ENCODE measurements at places on chromosomes 13 and 19.

DNA sequence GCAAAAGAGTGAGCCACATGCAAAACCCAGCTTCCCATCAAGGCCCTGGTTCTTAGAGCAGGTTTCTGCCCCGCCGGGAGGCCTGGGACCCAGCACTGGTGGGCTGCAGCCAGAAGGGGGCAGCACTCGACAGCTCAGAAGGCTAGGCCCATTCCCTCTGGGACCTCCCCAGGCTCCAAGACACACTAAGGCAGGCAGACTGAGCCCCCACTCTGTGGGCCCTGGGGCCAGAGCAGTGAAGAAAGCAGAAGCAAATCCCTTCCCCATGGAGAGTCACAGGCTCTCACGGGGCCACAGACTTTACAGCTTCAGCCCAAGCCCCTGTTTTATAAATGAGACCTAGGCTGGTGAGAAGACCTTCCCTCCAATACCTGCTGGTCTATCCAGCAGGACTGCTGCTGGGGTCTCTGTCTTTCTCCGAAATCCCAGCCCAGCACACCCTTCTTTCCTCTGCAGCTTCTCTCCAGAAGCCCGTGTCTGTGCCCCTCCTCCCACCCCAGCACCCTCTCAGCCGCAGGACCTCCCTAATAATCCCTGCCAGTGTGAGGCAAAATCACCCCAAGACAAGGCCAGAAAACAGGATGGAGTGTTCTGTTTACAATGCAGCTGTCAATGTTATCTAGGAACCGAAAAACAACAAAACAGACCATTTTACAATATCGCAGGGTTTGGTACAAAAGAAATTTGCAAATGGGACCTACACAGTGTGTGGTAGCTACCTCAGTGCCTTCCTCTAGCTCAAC, 109.3 kb downstream of the ABCC4 start:
- DNase-seq = peak; percentile 29

GRCh38 chr13:28640861-28641599, 17.9 kb upstream of the POMP start:
- no peak for DNase-seq

DNA sequence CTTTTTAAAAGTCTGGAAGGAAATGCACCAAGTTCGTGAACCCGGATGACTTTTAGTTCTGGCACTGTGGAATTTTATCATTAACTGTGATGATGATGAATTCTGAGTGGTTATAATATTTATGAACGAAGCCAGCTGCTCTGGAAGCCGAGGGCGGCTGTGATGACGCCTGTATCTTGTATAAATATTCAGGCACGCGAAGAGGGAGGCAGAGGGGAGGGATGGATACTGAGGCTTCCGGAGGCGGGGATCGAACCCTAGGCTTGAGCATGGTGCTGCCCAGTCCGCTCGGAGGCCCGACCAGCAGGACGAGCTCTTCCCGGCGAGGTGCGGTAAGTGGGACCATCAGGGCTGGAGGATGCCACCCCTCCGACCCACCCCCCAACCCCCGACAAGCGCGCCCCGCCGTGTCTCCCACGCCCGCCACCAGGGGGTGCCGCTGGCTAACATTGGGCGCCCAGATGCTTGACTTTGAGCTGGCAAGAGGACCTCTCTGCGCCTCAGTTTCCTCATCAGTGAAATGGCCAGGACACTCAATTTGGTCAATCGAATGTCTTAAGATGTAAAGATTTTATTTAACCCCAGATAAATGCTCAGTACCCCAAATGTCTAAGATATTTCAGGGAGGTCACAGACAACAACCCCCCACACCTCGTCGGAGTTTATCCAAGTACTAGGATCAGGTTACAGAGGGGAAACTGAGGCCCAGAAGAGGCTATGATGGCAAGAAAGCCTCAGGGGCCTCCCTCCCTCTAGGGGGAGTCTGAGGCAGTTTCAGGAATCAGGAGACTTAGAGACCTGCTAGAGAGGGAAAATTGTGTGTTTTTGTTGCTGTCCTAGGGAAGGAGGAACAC, 4.5 kb upstream of the RAB3A start:
- peak; percentile 46 for DNase-seq

GRCh38 chr19:45186509-45187334, 8.1 kb downstream of the BLOC1S3 start:
- DNase-seq = no peak

GRCh38 chr13:31556376-31556775, 182.9 kb upstream of the RXFP2 start:
- DNase-seq = no peak

- DNase-seq = no peak
These were observed at the start of gene URAD for GRCh38 chr13:27988520-27988919. URAD (minus strand) TSS chr13:27988693; CDS start chr13:27988637, 56 bp downstream.

DNA sequence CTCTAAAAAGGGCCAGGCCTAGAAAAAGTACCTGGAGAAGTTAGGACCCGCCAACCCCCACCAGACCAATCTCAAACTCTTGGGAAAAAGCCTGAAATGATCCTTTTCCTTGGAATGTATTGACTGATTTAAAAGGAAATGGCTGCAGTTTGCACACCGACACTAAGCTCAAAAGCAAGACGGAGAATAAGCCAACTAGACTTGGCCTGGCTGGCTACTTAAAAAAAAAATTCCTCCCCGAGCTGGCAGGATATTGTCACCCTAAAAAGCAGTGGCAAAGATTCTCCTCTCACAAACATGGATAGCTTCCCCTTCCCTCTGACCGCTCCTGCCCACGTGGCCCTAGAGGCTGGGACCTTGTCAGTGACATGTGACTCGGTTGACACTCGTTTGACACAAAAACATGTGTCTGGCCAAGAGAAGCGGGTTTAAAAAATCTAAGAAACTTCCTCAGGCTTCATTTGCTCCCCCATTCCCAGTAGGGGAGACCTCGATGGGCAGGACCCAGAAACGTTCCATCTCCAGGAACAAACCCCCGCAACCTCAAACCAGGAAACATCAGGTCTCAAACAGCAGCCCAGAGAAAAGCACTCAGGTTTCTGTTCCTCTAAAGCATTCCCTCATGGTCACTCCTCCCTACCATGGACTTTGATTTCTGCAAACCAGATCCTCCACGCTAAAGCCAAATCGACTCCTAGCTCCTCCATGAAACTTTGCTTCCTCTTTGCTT, 1.3 kb downstream of the RFX1 start:
- DNase-seq = no peak

- no peak for DNase-seq
These were observed 313.3 kb downstream of the ENOX1 start for GRCh38 chr13:43473437-43473836.
